ENCODE measurements at places on chromosomes 2 and 18.

- DNase-seq = no peak
These were observed 310.4 kb upstream of the SYT4 start for GRCh38 chr18:43587538-43588153.

- DNase-seq = no peak
These were observed 428.7 kb upstream of the TRIB2 start for GRCh38 chr2:12288048-12288447.

GRCh38 chr2:56001947-56002346 lies 78.4 kb upstream of the EFEMP1 start:
- no peak for DNase-seq

- peak; percentile 30 for DNase-seq
These were observed 34.2 kb downstream of the CERS6 start for GRCh38 chr2:168490015-168490874.

DNA sequence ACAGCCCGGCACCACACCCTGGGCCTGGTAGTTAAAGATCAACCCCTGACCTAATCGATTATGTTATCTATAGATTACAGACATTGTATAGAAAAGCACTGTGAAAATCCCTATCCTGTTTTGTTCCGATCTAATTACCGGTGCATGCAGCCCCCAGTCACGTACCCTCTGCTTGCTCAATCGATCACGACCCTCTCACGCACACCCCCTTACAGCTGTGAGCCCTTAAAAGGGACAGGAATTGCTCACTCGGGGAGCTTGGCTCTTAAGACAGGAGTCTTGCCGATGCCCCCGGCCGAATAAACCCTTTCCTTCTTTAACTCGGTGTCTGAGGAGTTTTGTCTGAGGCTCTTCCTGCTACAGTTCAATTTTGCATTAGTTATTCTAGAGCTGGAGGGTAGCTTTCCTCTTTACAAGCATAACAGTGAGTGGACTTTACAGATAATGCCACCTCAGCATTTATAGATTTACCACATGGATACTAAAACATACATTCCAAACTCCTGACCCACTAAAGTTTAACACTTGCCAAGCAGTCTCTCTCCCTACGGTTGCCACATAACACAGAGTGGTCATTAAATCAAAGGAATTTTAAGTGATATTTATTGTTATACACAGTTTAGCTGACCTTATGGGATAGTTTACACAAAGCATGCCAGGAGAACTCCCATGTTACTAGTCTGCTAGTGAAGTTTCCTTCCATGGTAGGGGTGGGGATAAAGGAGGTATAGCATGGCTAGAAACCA lies 101.0 kb downstream of the EVA1A start:
- DNase-seq = no peak

DNA sequence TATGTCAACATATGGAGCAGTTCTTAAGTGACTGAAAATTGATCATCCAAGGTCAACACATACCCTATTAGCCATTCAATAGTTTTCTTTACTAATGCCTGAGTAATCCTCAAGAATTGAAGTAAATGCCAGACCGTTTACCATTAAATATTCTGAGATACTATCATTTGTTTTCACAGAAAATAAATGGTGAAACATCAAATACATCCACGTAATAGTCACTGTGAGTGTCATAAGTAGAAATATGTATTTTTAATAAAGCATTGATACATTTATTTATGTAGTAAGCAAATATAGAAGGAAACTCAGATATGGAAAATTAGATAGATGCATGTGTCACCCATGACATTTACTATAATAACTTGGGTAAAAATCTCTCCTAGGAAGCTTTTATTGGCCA lies 927.8 kb upstream of the NRXN1 start:
- DNase-seq = no peak

- DNase-seq = no peak
These were observed 198.9 kb upstream of the SOX11 start for GRCh38 chr2:5493256-5493655.

GRCh38 chr18:44771572-44771955 lies 90.9 kb downstream of the SETBP1 start:
- DNase-seq = no peak

GRCh38 chr2:106143495-106144215 lies 50.4 kb downstream of the UXS1 start:
- DNase-seq = no peak

- no peak for DNase-seq
These were observed 98.0 kb upstream of the MGAT4A start for GRCh38 chr2:98828793-98829371.

GRCh38 chr18:62119884-62120283 lies 67.0 kb downstream of the PIGN start:
- DNase-seq = no peak

DNA sequence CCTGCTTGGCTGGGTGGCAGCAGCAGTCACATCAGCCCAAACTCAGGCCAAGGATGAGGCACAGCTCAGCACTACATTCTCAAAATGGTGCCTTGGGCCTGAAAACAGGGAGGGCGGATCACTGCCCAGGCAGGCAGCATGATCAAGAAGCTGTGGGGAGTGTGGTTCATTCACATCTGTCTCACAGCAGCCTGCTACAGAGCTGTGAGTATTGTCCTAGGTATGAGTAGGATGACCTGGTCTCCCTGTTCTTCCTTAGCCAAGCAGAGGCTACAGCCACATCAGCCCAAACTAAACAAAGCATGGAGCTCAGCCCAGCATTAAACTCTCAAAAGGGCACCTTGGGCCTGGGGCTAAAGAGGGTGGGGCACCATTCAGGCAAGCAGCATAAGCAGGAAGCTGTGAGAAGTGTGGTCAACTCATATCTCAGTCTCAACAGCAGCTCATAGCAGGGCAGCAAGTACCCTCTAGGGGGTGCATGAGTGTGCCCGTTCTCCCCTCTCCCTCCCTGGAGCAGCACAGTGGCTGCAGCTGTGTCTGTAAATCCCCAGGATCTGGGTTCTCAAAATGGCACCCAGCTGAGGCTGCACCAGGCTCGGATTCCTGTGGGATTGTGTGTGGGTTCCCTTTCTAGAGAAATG lies 139.6 kb downstream of the TRABD2A start:
- peak; percentile 16 for DNase-seq

GRCh38 chr2:73339201-73339600 lies 45.9 kb upstream of the EGR4 start:
- no peak for DNase-seq

DNA sequence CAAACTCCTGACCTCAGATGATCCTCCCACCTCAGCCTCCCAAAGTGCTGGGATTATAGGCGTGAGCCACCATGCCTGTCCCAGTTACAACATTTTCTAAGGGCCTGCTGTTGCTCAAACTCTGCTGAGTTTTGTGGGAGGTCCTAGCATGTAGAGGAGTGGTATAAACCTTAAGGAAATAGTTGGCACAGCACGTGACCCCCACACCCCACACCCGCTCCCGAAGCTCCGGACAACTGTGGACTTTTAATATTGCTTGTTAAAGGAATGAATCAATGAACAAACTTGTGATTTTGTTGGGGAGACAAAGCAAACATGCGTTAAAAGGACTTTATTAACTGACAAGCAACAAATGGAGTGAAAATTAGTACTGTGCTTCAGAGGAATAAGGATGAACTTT lies 137.8 kb upstream of the GATA6 start:
- no peak for DNase-seq

- no peak for DNase-seq
These were observed 114.0 kb downstream of the HIBCH start for GRCh38 chr2:190205657-190206056.

GRCh38 chr18:4284528-4284927 lies 170.6 kb downstream of the DLGAP1 start:
- DNase-seq = no peak

DNA sequence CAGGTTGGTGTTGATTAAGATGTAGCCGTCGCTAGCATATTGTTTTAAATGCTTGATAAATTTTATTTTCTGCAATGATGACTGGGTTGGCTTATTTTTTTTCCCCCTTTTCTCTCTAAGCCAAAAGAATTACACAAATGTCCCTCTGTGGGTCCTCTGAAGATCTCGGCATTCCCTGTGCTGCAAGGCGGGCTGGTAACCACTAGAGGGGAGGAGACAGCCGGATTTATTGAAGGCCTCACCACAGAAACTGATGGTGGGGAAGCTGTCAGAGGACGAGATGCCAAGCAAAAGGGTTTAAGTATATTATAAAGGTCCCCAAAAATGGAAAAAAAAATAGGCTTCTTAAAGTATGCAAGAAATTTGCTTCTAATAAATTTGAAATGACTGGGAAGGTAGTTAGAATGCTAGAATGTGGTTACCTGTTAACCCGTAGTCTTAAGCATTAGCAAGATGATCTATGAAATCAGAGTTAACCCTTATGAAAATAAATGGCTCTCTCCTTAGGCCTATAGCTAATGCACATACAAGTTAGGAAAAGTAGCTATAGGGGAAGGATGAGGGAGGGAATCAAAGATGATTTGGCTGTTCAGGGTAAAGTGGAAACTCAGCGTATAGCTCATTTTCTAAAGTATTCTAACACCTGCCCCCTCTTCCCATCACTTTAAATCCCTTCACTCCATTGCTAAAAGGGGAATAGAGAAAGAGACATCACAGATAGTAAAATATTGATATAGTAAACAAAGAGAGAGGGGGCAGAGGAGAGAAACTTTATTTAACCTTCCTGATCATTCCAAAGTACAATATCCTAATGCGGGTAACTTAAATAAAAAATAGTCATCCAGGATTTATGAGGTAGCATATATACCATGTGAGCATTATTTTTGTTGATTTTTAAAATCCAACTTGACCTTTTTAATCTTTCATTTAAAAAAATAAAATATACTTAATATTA lies 894.5 kb upstream of the POU3F3 start:
- peak; percentile 3 for DNase-seq

DNA sequence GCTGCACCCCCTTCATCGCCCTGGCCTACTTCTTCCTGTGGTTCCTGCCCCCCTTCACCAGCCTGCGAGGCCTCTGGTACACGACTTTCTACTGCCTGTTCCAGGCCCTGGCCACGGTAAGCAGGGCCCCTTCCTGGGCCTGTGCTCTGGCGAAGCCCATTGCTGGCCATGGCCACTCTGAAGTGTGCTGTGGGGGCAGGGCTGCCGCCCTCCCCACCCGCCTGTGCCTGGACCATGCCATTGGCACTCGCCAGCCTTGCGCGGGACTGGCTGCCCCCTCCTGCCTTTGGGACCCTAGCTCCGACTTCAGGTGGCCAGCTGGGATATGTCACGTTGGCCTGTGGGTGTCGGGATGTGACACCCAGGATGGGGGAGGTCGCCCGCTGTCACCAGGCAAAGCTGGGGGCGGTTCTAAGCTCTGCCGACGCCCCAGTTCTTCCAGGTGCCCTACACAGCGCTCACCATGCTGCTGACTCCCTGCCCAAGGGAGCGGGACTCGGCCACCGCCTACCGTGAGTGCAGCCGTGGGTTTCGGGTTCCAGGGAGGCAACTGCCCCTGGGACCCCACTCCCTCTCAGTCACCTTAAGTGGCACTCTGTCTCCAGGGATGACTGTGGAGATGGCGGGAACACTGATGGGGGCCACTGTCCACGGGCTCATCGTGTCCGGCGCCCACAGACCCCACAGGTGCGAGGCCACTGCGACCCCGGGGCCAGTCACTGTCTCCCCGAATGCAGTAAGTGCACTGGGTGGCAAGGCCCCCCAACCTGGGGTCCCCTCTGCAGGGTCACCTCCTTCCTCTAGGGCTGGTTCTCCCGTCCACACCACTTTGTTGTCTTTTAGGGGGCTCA lies 7.2 kb downstream of the MFSD2B start:
- DNase-seq = no peak

DNA sequence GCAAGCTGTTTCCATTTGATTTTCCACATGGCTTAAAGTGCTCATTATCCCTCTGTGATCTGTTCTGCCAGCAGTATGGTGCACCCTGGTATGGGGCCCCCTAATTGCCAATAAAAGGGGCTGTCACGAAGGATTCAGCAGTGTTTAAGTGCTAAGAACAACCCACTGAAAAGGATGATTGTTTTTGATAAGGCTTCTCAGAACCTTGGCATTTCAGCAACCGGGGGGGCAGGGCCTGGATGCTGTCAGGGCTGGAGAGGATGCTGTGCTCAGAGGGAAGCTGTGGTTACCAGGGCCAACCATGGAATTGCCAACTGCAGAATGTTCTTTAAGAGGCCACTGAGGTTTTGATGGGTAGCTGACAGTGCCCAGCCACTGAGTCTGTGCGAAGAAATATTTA lies 117.8 kb downstream of the CTIF start:
- DNase-seq = no peak

GRCh38 chr18:5431836-5432575 lies 111.8 kb downstream of the EPB41L3 start:
- no peak for DNase-seq

GRCh38 chr2:198157314-198157713 lies 352.9 kb downstream of the PLCL1 start:
- DNase-seq = no peak

- no peak for DNase-seq
These were observed 28.5 kb downstream of the ZNF516 start for GRCh38 chr18:76466410-76466991.

DNA sequence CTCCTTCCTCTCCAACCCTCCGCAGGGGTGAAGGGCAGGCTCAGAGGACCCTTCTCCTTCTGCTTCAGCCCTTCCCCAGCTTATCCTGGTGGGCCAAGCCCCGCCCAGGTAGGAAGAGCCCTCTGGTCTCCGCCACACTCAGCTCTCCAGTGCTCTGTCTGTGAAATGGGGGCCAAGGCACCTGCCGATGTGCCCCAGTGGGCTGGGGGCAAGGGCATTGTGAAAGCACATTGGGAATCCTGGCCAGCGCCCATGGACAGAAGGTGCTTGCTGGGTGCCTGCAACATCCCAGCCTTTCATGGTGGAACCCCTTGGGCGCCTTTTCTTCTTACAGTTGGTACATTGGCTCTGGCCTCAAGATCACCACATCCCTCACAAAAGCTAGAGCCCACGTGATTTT lies 150.8 kb downstream of the INHBB start:
- no peak for DNase-seq

- DNase-seq = no peak
These were observed 75.3 kb downstream of the COMMD1 start for GRCh38 chr2:61980758-61981157.

DNA sequence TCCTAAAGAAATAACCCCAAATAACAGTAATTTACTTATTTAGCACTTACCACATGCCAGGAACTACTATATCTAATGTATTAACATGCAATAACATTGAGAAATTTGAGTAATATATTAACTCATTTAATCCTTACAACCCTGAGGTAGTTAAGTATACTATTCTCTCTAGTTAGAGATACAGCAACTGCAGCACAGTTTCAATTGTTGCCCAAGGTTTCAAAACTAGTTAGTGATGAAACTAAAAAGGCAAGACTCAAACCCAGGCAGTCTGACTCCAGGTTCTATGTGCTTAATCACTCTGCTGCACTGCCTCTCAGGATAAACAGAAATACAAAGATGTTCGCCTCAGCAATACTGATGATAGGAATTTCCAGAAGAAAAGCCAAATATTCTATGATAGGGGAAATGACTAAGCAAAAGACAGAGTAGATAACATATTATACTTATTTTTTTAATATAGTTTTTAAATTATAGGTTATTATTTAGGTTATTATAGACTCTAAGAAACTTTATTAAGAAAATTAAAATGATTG lies 88.0 kb downstream of the SS18 start:
- no peak for DNase-seq

- DNase-seq = no peak
These were observed 104.4 kb downstream of the RDH14 start for GRCh38 chr2:18456026-18456425.

GRCh38 chr2:83022631-83023210 lies 1436.4 kb downstream of the SUCLG1 start:
- no peak for DNase-seq

Measured in GM19239 (cell line).